Uterus (tissue), 4 donors: ENCODE measurements at places on chromosomes 11 and 22. TPM values are rescaled to one million over a fixed set of nuclear protein-coding genes. Genes with fewer than 3 reads are reported as not detected.

GRCh38 chr11:39247570-39248137 is 2211.8 kb downstream of the LRRC4C start:
- no peak for DNase-seq

The SLC22A9 gene
- total RNA-seq, result not detected

The CDC42EP2 gene
- 35.0 TPM for total RNA-seq

DNA sequence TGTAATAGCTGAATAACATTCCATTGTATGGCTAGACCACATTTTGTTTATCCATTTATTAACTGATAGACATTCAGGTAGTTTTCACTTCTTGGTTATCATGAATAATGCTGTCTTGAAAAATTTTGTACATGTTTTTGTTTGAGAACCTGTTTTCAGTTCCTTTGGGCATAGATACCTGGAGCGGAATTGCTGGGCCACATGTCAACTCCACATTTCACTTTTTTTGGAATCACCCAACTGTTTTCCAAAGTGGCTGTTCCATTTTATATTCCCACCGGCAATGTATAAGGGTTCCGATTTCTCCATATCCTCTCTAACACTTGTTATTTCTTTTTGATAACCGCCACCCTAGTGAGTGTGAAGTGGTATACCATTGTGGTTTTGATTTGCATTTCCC is 184.3 kb downstream of the LARGE1 start:
- no peak for DNase-seq

GRCh38 chr22:49209452-49210195 is 618.0 kb downstream of the BRD1 start:
- peak; percentile 11 for DNase-seq

- no peak for DNase-seq
Observed at GRCh38 chr11:8277691-8278090, 14.0 kb upstream of the LMO1 start.

- DNase-seq, result no peak
Observed at GRCh38 chr11:130911306-130911705, 5.0 kb downstream of the SNX19 start.

- no peak for DNase-seq
Observed at GRCh38 chr11:60970369-60970774, 1.1 kb upstream of the CD6 start.

The DDI1 gene
- not detected for total RNA-seq

DNA sequence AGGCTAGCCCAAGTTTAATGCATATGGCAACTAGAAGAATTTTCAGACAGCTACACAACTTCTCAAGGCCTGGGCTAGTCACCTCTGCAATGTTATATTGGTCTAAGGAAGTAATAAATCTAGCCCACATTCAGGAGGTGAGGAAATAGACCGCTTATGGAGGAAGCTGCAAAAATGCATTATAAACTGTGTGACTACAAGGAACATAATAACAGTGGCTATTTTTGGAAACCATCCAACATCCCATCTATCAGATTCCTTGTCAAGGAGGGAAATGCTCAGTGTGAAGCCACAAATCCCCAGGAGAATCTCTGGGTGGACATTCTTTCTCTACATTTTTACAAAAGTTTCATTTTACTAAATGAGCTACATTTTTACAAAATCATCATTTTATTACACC is 76.1 kb downstream of the BBOX1 start:
- DNase-seq, result no peak

The OTOG gene
- not detected for total RNA-seq

DNA sequence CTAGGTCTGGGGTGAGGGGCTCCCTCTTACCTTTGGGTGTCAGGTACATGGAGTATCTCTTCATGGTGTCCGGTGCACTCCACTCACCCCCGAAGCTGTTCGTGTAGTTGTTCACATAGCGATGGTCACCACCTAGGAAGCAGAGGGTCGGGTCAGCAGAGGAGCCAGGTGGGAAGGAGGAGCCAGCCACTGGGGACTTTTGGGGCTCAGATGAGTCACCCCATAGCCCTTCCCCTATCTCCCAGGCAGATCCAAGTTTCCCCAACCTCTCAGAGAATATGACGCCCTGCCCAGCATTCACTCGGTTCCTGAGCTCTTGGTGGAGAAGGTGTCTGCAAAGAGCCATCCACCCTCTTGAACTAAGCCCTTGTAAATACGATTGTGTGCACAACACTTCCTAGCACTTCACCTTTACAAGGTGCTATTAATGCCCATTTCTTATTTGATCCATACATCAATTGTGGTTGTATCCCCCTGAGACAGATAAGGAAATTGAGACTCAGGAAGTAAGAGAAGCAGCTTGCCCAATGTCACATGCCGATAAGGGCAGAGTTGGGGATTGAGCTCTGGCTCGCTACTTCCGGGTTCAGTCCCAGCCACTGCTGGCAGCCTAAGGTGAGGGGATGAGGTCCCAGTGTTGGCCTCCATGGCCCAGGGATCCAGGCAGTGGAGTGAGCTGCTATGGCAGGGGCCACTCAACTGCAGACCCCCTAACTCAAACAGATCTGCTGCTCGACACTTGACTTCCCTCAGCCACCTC is 14.8 kb downstream of the TRIM29 start:
- no peak for DNase-seq

DNA sequence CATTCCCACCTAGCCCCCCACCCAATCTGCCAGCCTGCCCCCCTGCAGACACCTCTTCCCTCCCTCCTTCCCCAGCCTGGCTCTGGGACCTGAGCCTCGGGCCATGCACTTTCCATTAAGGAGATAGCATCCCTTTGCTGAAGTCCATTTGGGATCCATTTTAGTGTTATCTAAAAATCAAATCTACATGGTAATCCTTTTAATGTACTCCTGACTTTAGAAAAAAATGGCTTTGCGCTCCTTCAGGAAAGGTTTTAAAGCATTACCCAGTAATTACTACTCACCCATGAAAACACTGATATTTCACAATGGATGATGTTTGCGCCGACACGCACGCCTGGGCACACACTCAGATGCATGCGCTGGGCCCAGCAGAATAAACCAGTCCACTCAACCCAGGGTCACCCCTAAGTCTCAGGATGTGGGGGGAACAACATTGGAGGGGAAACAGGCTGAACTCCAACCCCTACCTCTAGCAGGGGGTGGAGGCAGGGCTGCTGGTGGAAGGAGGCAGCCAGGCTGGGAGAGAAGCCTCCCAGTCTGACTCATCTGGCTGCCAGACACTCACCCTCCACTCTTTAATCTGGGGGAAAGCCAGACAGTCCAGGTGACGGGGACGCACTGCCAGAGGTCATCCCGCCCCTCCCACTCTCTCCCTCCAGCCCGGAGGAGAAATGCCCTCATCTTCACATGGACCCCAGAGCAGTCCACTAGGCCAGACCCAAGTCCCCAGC is 29.8 kb downstream of the LMO1 start:
- DNase-seq, result no peak

The NAV2 gene
- 6.8 TPM for total RNA-seq

GRCh38 chr11:3616721-3617460 is 24.9 kb downstream of the ART5 start:
- DNase-seq, result no peak

DNA sequence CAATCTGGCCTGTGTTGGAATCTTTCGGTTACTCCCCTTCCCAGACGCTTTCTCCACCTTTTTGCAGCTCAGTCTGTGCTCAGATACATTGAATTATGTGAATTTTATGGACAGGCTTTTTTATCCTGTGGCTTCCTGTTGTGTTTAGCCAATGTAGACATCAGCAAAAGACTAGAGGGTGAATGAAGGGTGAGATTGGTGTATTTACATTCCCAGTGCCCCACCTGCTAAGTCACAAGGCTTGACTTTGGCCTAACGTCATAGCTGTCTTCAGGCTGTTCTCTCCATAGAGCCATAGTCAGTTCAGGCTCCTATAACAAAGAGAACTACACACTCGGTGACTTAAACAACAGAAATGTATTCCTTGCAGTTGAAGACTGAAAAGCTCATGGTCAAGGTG is 97.5 kb upstream of the FSHB start:
- no peak for DNase-seq

The BTG4 gene
- not detected for total RNA-seq
